ENCODE measurements at places on chromosomes 4 and X.
A peak's percentile ranks its signal among the peaks of the same experiment; 100 is the strongest.

DNA sequence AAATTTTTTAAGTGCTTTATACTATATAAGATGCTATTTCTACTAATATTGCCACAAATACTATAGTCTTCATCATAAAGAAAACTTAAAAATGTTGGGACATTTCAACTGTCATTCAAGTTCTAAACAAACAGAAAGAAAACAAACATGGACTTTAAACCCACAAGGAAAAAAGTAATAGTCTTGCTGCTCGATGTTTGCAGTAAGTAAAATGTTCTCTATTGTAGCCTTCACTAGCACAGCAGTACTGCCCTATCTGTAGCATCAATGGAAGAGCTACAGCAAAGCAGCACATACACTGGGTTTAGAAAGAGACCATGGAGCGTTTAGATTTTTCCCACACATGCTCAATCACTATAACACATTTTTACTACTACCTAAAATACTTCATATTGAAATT lies 146.8 kb downstream of the KLHL13 start:
- no peak for DNase-seq

GRCh38 chr4:90127706-90128345 lies 632 bp downstream of the CCSER1 start:
- no peak for DNase-seq

- no peak for DNase-seq
These were observed 194.0 kb upstream of the TTC29 start for GRCh38 chr4:147139455-147140198.

GRCh38 chr4:101289306-101289705 lies 58.0 kb downstream of the PPP3CA start:
- no peak for DNase-seq

DNA sequence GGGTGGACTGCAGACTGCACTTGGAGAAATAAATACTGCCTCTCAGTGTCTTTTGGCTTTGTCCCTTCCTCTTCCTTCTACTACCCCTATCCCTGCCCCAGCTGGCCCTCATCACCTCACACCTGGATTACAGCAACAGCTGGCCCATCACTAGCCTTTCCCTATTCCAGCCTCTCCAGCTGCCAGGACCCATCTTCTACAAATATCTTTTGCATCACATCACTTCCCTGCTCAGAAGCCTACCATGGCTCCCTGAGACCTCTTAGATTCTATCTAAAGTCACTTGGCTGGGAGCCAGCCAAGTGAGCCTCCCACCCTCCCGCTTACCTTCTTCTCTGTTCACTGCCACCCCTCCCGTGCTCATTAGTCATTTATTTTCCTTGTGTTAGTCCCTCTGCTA lies 66.8 kb downstream of the TSC22D3 start:
- DNase-seq, result no peak

- DNase-seq, result no peak
These were observed 396.1 kb downstream of the KCNIP4 start for GRCh38 chr4:21552455-21552854.

DNA sequence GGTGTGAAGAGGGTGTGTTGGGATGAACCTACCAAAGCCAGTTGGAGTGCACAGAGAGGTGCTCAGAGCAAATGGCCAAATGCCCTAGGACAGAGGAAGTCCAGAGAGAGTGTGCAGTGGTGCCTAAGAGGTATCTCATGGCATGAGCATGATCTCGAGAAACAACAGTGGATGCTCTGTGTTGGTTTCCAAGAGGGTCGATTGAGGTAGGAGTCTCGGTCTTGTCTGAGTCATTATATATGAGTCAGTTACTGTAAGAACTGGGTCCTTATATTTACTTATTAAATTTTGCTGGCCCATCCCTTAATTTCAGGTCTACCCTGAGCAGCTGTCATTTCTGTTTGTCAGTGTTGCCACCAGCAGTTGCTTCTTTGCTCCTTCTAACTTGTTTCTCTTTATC lies 86.6 kb upstream of the TMEM150C start:
- no peak for DNase-seq

- DNase-seq, result no peak
These were observed 203.4 kb downstream of the CCSER1 start for GRCh38 chr4:90330546-90330945.

DNA sequence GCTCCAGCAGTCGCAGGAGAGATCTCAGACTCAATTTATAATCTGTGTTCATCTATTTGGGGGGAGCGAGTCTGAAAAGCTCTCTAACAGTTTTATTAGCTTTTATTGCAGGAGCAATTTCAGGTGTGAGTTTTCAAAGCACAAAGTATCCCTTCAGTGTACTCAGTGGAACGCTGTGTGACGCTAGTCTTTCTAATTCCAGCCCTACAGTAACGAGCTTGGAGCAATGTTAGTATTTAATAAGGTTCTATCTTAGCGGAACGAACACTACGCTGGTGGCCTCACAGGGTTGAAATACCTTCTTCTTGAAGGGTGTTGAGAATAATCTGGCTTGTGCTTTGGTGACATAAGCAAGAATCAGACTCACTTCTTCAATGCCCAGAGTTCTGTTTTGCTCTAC lies 8.4 kb downstream of the HS3ST1 start:
- DNase-seq, result no peak

DNA sequence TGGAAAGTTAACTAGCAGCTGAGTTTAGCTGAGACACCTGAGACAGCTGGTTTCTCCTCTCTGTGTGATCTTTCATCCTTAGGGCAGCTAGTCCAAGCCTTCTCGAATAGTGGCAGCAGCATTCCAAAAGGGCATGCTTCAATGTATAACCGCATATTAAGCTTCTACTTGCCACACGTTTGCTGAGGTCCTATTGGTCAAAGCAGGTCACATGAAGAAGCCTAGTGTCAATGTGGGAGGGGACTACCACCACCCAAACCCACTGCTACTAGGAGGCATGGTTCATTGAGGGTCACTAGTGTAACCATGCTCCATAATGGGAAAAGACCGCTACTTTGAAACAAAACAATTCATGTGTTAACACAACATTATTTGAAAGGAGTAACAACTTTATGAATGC lies 314.9 kb upstream of the SMIM31 start:
- DNase-seq, result no peak

DNA sequence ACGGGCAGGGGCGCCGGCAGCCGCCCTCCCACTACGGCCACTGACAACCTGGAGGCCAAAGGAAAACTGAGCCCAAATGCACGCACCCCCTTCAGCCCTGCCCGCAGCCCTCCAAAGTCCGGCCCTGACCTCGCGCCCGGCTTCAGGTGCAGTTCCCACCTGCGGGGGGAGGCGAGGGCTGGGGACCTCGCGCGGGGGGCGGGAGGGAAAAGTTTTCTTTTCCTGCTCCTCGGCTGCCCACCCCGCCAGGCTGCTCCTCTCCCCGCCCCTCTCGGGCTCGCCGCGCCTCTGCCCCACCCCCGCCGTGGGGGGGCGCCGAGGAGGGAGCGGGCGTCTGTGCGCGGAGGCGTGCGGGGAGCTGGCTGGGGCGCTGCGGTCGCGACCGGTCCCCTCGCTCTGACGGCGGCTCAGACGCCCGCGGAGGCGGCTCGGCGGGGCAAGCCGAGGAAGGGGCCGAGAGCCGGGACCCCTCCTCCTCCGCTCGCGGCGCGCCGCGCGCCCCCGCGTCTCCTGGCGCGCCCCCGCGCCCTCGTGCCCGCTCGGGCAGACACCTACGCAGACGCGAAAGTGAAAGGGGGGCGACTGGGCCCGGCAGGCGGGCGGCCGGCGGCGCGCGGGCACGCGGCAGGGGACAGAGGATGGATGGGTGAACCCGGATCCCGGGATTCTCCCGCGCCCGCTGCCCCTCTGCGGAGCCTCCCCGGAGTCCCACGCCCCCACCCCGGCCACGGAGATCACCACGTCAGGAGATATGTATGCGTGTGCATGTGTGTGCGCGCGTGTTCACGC lies 3.1 kb upstream of the NR3C2 start:
- peak; percentile 18 for DNase-seq

DNA sequence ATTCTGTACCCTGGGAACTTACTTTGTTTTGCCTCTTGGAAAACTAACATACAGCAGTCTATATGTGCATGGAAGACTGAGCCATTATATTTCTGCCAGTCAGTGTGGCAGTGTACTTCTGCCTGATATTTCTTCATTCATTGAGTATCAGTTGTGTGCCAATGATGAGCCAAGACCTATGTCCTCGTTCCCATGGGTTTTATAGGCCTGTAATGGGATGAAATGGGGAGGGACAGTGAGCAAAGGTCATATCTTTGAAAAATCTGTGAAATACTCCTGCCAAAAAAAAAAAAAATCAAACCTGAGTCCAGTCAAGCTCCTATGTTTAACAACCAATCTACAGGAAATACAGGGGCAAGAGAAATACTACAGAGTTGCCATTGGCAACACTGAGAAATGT lies 9.1 kb downstream of the NSD2 start:
- DNase-seq, result no peak

GRCh38 chrX:86154553-86154952 lies 6.3 kb downstream of the DACH2 start:
- DNase-seq, result no peak

GRCh38 chr4:57194068-57194611 lies 84.0 kb upstream of the IGFBP7 start:
- DNase-seq, result no peak

DNA sequence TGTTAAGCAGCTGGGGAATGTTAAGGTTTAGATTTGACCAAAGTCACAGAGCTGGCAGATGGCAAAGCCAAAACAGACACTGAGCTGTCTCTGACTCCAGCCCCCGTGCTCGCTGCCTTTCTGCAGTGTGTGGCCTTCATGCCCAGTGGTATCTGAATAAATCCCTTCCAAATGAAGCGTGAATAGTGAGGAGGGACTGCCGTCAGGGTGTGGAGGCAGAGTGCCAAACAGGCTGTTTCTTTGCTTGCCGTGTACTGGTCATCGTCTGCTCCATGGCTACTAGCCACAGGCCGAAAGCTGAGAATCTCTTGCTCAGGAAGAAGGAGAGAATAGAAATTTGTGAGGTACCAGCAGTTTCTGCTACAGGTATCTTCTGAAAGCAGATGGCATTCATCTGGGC lies 19.7 kb downstream of the PRIMPOL start:
- no peak for DNase-seq

DNA sequence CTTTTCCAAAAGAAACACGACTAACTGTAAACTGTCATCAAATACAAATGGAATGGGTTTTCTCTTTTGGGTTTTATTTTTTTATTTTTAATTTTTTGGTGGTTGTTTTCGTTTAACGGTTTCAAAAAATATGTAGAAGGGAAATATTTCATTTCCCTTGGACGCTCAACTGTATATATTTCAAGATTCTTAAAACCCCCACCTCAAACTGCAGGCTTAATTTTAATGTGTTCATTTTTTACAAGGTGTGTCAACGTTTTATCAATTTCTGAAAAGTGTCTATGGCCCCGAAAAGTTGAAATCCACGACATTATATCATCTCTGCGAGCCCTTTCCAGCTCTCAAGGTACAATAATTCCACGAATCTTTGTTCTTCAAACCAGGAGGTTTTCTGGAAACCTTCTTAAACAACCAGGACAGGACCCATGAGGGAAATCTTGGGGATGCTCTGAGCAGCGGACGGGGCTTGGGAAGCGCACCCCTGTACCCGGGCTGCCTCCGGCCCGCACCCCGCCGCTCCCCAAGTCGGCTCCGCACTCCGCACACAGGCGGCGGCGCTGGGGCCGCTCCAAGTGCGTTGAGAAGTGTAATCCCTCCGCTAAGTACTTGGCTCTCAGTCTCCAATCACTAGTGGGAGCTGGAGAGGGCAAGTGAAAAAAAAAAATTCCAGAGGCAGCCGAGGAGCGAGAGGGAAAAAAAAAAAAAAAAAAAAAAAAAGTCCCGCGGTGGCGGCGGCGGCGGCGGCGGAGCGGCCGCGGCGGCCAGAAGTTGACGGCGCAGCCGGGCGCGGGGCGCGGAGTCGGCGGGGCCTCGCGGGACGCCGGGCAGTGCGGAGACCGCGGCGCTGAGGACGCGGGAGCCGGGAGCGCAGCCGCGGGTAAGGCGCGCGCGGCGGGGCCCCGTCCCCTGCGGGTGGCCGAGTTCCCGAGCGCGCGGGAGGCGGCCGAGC lies at the start of gene BMPR1B:
Gene BMPR1B, plus strand, starts transcription at position 764 of the 949 bp plus-strand sequence. CDS start 346,470 bp downstream, outside the sequence.
- no peak for DNase-seq

DNA sequence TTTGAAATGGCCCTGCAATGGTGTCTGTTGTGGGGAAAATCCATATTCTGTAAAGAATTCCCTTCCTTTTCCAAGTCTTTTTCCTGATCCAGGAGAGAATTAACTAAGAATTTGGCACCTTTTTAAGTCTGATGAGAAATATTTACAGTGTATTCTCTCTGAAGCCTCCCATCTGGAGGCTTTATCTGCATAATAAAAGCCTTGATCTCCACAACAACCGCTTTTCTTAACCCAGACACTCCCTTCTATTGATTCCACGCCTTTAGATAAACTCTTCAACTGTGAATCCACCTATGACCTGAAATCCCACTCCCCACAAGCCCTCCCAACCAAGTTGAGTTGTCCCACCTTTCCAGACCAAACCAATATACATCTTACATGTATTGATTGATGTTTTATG lies 43.1 kb upstream of the TMPRSS11E start:
- no peak for DNase-seq

DNA sequence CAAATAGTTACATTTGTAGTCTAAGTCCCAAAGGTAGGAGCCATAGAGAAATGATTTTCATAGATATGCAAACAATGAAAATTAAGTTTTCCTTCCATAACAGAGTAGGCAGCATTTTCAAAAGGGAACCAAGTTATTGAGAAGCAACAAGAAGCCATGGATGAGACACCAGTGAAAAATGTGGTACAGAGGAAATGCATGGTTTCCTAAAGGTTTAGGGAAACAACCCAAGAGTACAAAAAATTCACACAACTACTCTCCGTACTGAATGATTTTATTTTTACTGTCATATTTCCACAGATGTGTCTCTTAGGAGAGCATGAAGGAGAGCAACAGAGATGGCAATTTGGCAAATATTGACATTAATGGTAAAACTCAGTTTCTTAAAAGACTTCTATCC lies 1408.9 kb upstream of the PCDH7 start:
- no peak for DNase-seq

GRCh38 chrX:43357741-43358140 lies 298.4 kb upstream of the MAOA start:
- DNase-seq, result no peak

GRCh38 chr4:128006592-128006991 lies 41.4 kb downstream of the ABHD18 start:
- DNase-seq, result no peak

GRCh38 chr4:25043548-25043947 lies 12.8 kb upstream of the LGI2 start:
- DNase-seq, result no peak

GRCh38 chr4:11297627-11298026 lies 131.1 kb downstream of the HS3ST1 start:
- no peak for DNase-seq

DNA sequence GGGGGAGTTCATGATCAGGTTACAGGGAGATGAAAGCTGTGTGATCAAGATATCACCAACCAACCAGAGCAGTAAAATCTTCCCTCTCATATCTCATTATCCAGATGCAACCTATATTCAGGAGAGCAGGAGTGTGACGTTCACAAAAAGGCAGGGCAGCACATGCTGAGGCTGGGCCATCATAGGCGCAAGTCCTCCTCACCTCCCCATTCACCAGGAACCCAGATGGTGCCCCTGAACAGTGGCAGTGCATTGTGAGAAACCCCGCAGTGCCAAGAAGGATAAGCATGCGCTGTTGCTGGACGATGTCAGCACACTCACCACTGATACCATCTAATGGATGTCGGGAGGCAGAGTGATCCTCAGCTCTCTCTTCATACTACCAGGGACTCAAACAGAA lies 170.9 kb downstream of the COL25A1 start:
- no peak for DNase-seq

All from T-helper 2 cell (primary cell).